SJCRH30 (cell line): ENCODE measurements at places on chromosomes 3 and 15.

DNA sequence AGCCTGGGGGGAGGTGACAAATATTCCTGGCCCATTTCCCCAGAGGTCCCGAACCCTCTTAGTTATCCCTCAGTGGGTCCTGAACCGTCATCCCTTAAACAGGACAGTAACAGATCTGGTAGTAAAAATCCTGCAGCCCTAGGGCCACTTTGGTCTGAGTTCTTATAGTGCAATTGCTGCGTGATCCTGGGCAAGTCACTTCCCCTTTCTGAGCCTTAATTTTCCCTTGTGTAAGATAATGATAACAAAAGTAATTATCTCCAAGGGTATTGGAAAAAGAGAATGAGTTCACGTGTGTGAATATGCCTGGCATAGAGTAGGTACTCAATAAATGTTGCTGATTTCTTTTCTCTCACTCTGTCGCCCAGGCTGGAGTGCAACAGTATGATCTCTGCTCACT lies 2.9 kb upstream of the JAGN1 start:
- DNase-seq, result no peak

DNA sequence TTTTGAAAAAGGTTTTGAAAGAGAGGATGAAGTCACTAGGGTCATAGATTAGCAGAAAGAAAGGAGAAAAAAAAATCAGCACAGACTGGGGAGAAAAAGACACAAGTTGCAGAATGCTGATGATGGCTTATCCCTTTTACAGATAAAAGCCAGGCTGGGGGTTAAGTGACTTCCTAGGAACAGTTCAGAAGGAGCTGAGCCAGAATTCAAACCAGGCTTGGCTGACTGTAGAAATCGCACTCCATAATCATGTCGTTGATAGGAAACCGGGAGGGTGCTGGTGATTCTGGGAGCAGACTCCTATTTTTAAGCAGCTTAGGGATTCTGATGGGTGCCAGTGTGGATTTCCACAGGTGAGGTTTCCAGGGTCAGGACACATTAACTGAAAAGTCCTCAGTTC lies 159.5 kb upstream of the BHLHE40 start:
- DNase-seq, result no peak

GRCh38 chr3:153287017-153287416 lies 125.0 kb downstream of the RAP2B start:
- DNase-seq, result no peak

DNA sequence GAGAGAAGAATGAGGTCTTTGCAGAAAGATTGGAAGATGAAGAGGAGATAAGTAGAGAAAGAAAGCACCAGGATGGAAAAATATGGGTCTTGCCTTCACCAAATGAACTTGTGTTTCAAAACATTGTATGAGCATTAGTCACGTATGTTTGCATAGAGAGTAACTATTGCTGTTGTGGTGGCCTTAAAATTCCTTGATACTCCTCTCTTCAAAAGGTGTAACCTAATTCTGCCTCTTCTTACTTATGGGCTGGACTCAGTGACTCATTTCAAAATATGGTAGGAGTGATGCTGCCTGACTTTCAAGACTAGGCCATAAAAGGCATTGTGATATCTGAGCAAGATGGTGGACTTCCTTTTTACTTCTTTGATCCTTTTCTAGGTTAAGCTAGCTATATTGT lies 228.7 kb upstream of the ZNF385D start:
- DNase-seq, result no peak

- no peak for DNase-seq
Measured at GRCh38 chr3:124847863-124848262, 39.3 kb downstream of the ITGB5 start.
